ENCODE measurements at places on chromosomes 2 and 18. TPM values are rescaled to one million over a fixed set of nuclear protein-coding genes. Genes with fewer than 3 reads are reported as not detected.

Gene GTF3C2
- total RNA-seq: 70.3 TPM

Gene PRSS56
- not detected for total RNA-seq

Gene TMEFF2
- not detected for total RNA-seq

Gene STPG4
- total RNA-seq: 0.72 TPM

Gene SETBP1
- total RNA-seq: 8.1 TPM

Data from OCI-LY7 (cell line).